ENCODE measurements at places on chromosomes 2 and 18.

DNA sequence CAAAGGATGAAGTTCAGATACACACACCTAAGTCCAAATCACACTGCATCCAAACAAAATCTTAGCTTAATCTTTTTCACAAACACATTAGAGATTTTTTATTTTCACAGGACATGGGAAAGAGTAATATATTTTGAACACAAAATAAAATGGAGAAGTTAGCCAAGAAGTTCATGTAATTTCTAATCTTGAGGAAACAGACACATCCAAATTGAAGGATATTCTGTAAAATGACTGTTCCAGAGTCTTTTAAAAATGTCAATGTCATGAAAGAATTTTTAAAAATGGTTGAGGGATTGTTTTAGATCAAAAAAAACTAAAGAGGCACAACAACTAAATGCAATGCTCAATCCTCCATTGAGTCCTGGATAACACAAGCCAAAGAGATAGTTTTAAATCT is 12.4 kb upstream of the RAPGEF4 start:
- DNase-seq: no peak

GRCh38 chr2:216202626-216203250 is 93.6 kb downstream of the XRCC5 start:
- DNase-seq: no peak

GRCh38 chr18:34709750-34710441 is at the start of gene DTNA:
TSS of gene DTNA (plus strand) at chr18:34710298. CDS start at chr18:34755977, 45,679 bp downstream.
- DNase-seq: no peak

- DNase-seq: no peak
These were observed 72.2 kb upstream of the TEX51 start for GRCh38 chr2:126826491-126826890.

- no peak for DNase-seq
These were observed 14.5 kb downstream of the CABYR start for GRCh38 chr18:24153397-24153796.

DNA sequence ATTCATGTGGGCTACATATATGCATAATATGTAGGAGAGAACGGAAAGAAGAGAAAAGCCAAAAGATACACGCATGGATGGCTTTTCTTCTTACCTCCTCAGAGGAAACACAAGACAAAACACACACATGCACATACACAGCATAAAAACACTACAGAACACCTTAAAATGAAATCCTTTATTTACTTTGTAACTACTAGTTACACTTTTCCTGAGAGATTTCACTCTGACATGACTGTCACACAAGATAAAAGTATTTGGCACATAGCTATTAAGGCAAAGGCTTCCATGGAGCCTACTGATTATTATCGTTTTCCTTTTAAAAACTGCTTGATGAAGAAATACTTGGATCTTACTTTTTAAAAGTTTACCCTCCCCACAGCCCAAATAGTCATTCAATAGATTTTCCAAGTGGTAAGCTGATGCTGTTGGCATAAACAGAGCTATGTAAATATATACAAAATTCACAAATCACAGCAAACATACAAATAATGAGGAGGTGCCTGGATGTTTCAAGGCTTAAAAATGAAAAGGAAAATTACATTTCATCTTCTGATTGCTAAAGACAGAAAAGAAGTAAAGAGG is 8.6 kb downstream of the ZEB2 start:
- DNase-seq: no peak

GRCh38 chr2:18467749-18468360 is 92.6 kb downstream of the RDH14 start:
- DNase-seq: no peak

- no peak for DNase-seq
These were observed 72.6 kb downstream of the TMEFF2 start for GRCh38 chr2:192122141-192122540.

DNA sequence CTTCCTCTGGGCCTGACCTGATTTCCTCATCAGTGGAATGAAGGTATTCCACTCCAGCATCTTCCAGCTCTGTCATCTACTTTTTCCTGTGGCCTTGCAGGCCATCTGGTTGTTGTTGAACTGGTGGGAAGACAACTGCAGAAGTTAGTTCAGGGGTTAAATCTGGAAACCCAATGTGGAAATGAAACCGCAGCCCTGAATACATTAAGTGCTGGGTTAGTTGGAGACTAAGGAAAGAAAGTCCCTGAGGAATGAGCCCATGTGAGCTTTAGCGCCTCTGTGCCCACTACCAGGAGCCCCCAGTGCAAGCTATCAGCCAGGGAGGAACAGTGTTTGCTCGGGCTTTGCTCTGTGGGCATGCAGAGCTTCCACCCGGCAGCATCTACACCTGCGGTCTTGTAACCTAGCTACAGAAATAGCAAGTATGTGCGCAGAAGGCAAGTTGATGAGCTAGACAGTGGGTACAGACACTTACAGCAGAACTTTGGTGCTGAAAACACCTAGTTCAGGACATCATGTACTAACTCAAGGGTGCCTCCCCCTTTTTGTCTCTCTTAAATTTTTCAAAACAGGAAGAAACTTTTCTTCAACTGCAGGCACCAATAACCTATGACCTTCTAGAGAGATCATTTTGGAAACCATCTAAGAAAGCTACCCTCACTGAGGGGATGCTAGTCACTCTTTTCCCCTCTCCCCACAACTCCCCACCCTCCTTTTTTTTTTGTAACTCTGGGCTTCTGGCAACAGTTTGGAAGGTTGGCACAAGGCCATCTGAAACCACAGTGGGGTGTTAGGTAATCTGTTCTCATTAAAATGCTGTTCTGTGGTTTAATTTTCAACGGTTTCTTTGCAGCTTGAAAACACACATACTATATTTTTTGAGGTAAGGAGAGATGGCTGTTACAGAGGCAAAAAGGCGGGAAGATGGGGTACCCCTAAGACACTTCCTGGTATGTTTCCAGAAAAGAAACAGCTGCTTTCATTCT is 18.3 kb upstream of the CXCR4 start:
- DNase-seq: peak; percentile 75

- no peak for DNase-seq
These were observed 261.0 kb downstream of the ARHGAP15 start for GRCh38 chr2:143390171-143390570.

DNA sequence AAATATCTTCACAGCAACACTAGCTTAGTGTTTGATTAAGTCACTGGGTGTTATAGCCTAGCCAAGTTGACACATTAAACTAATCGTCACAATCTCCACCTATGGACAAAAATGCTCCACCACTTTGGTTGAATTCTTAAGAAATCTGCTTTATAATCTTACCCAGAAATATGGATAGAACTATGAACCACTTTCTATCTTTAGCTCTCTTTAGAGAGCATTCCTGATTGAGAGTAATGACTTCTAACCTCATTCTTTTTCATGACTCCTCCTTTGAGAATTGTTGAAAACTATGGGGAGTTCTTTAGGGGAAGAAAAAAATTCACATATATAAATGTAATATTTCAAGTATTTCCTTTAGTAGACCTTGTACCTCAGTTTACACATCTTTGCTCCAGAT is 1282.2 kb upstream of the ZEB2 start:
- DNase-seq: no peak

DNA sequence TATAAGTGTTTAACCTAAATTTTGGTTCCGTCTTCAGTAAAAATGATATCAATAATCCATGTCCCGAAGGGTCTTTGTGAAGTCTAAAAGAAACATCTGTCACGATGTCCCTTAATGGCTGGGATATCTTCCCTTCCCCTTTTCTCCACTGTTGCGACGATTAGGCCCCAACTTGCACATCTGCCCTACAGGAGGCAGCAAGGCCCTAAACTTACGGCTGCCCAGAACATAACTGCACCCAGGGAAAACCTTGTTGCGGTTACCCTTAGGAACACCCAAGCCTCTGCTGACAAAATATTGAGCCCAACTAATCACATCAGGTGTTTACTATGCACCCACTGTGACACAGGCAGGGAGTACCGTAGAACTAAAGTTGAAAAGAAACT is 1.3 kb upstream of the SMAD2 start:
- no peak for DNase-seq

GRCh38 chr2:120450196-120450820 is 104.4 kb downstream of the INHBB start:
- DNase-seq: no peak

- no peak for DNase-seq
These were observed 461.3 kb upstream of the FANCL start for GRCh38 chr2:58702302-58702885.

GRCh38 chr2:16666449-16666801 is 791 bp upstream of the CYRIA start:
- DNase-seq: no peak

DNA sequence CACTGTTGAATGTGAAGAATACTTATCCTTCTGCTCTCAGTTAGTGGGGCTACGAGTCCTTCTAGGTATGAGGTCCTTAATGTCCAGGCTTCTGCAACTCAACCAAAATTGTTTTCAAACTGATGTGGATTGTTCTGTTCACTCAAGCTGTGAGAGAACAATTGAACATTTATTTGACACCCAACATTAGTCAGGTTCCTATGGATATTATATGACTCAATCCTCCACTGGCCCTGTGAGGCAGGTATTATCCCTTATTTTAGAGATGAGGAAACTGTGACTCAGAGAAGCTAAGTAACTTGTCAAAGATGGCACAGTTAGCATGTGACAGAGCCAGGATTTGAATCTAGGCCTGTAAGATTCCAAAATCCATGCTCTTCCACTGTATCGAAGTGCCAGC is 1.2 kb upstream of the LYG2 start:
- no peak for DNase-seq

DNA sequence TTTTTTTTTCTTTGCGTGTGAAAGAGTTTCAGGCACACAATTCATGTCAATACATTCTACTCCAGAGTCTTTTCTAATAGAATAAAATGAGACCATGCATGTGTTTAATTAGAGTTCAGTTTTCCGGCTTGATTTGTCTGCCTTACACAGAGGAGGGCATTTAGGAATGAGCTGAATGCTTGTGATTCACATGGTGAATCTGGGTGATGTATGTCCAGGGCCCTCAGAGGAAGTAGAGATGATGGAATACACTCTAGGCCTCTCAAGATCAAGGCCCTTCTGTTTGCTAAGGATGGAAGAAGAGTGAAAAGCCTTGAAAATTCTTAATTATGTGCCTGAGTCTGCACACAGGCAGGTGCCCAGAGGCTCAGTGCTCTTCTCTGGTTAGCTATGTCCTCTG is 71.0 kb upstream of the CYRIA start:
- no peak for DNase-seq

GRCh38 chr18:45805551-45805950 is 19.9 kb upstream of the SIGLEC15 start:
- no peak for DNase-seq

- DNase-seq: no peak
These were observed 67.8 kb downstream of the DIPK1C start for GRCh38 chr18:74389171-74389927.

GRCh38 chr2:222283634-222284033 is 15.2 kb downstream of the PAX3 start:
- no peak for DNase-seq

DNA sequence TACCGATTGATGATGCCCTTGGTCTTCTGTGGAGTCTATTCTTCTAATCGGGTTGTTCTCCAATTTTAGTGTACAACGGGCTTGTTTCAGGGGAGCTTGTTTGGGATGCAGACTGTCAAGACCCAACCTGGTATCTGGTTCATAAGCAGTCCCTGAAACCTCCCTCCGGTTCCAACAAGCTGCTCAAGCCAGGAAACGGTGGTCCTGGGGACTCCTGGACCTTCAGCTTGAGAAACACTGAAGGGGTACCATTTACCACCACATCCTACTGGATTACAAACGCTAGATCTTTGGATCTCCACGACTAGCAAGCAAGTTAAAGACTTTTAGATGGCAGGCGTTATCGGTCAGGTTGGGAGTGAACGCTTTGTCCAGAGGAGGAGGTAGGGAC is 2.0 kb downstream of the BCL2 start:
- no peak for DNase-seq

- no peak for DNase-seq
These were observed 40.5 kb downstream of the SPHKAP start for GRCh38 chr2:228140934-228141528.

DNA sequence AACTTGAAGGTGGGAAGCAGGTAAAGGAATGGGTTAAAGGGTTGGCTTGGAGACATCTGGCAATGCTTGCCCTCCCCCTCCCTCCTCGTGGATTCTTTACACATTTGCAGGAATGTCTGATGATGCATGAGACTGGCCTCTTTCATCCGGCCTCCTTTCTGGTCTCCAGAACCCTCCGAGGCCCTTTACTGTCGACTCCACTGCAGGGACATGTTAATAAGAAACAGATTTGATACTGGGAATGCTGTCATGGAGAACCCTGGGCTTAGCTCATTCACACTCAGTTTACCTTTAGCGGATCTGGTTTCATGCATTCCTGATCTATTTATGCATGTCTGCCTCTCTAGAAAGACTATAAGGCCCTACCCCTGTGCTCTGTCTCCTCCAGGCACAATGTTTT is 238.7 kb downstream of the TGIF1 start:
- no peak for DNase-seq

- DNase-seq: no peak
These were observed 976.2 kb upstream of the FANCL start for GRCh38 chr2:59217360-59217759.

GRCh38 chr18:60228609-60229595 is 143.7 kb downstream of the MC4R start:
- no peak for DNase-seq
